ENCODE measurements at places on chromosomes 2 and 18.

GRCh38 chr2:58073751-58074150 lies 27.1 kb downstream of the VRK2 start:
- DNase-seq: no peak

DNA sequence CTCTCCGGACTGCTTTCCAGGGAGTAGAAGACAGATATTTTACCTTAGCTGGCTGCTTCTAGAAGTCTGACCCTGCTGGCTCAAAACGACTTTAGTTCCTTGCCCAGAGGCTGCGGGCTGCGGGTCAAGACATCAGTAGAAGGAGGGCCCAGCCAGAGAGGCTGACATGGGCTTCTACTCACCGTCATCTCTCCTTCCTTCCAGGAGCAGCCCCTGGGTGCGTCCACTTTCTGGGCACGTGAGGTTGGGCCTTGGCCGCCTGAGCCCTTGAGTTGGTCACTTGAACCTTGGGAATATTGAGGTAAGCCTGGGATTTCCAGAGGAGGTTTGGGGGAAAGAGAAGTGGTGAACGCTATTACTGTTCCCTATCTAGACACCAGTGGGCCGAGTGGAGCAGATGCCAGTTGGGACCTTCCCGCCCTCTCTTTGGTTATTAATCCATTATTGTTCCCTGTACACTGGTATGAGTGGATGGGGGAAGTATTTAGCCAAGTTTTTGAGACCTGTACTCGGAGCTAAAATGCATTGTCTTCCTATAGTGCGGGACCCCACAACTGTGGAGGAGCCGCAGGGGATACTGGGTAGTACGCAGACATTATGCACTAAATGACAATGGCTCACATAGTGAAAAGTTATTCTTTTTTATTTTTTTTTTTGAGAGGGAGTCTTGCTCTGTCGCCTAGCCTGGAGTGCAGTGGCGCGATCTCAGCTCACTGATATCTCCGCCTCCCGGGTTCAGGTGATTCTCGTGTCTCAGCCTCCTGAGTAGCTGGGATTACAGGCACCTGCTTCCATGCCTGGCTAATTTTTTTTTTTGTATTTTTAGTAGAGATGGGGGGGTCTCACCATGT lies 26.3 kb upstream of the CASP8 start:
- DNase-seq: no peak

DNA sequence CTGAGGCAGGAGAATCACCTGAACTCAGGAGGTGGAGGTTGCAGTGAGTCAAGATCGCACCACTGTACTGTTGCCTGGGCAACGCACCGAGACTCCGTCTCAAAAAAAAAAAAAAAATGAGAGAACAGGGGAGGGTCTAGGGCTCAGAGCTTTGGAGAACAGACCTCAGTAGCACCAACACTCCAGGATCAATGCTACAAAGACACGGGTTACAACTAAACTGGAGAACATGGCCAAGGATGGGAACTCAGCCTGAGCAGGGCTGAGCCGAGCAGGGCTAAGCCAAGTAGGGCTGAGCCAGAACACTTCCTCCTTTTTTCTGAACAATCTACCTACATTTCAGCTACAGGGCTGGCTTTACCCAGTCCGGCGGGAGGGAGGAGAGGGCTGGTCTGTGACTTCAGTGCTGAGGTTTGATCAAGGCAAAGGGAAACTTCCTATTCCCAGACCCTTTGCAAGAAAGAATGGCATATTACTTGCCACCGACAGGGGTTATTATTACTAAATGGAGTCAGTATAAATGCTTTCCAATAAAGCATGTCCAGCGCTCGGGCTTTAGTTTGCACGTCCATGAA lies 2.9 kb upstream of the CASP8 start:
- no peak for DNase-seq

- DNase-seq: no peak
Observed at GRCh38 chr2:20514596-20515269, 67.9 kb downstream of the RHOB start.

- DNase-seq: no peak
Observed at GRCh38 chr2:20187331-20187730, 37.6 kb downstream of the SDC1 start.

GRCh38 chr2:212727751-212728150 lies 189.1 kb upstream of the ERBB4 start:
- no peak for DNase-seq

- DNase-seq: no peak
Observed at GRCh38 chr2:10787176-10787968, 25.2 kb downstream of the PDIA6 start.

DNA sequence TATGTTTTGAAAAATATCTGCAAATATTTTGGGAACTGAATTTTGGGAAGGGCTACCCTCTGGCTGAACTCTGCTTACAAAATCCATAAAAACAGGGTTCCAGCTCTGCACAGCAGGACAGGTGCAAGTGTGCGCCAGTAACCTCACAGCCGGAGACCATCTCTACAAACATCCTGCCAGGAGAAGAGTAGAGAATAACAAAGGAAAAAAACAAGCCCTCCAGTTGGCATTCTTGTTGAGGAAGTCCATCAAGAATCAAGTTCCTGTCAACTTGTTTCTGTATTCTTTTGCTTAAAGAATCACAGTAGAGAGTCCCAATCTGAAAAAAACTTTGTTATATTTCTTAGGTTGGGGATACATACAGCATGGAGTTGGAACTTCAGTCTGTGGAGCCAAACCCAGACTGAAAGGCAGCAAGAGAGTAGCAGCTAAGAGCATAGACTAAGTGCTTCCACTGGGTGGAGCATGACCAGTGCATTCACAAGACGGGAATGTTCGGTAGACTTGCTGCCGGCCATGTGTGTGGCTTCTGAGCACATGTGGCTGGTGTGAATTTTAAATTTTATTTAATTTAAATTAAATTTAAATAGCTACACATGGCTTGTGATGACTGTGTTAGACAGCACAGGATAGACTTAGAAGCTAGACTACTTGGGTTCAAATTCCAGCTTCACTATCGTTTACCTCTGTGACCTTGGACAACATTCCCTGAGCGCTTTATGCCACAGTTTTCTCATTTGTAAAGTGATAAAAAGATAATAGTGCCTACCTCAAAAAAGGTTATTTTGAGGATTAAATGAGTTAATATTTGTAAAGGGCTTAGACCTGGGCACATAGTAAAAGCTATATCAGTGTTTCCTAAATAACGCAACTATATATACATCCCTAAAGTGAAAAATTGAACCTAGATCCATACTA lies 41.9 kb downstream of the SPTBN1 start:
- DNase-seq: no peak

All from activated CD8-positive, alpha-beta memory T cell treated with anti-CD3 and anti-CD28 coated beads for 1 hour (primary cell).